ENCODE measurements at places on chromosomes 11 and 22. TPM values are rescaled to one million over a fixed set of nuclear protein-coding genes. Genes with fewer than 3 reads are reported as not detected.

The MS4A1 gene
- 1,215 TPM for total RNA-seq

The CRACR2B gene
- total RNA-seq = 9.7 TPM

The MMP13 gene
- not detected for total RNA-seq

The YPEL1 gene
- total RNA-seq = 17.3 TPM

The CCDC157 gene
- 3.6 TPM for total RNA-seq

DNA sequence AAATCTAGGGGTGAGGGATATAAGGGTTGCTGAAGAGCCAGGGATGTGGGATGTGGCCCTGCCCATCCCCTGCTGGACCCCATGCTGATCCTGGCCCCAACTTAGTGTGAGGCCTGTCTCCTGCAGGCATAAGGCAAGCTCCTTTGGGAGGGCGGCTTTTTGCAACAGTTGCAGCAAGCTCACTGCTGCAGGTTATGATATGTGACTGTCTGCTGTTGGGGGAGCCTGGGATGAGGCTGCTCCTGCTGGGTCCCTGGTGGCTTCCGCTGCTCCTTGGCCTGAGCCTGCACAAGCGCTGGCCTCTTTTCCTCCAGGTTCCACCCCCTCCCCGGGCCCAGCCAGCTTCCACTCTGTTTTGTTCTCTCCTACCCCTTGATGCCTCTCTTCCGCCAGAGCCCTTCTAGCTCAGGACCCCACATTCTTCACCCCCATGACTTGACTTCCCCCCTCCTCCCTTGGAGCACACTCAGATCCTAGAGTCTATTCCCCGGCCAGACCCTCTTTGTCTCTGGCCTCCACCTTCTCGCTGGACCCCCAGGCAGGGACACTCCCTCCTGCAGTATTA lies 35.0 kb upstream of the SYT13 start:
- H3K4me1 ChIP-seq = no peaks in the 10 kb centered on the region
- DNase-seq = no peak
- no peak overlapping the region for H3K27ac ChIP-seq
- H3K4me3 ChIP-seq = no peak overlapping the region
- no peaks in the 10 kb centered on the region for H3K27me3 ChIP-seq
- H3K36me3 ChIP-seq = no peaks in the 10 kb centered on the region

DNA sequence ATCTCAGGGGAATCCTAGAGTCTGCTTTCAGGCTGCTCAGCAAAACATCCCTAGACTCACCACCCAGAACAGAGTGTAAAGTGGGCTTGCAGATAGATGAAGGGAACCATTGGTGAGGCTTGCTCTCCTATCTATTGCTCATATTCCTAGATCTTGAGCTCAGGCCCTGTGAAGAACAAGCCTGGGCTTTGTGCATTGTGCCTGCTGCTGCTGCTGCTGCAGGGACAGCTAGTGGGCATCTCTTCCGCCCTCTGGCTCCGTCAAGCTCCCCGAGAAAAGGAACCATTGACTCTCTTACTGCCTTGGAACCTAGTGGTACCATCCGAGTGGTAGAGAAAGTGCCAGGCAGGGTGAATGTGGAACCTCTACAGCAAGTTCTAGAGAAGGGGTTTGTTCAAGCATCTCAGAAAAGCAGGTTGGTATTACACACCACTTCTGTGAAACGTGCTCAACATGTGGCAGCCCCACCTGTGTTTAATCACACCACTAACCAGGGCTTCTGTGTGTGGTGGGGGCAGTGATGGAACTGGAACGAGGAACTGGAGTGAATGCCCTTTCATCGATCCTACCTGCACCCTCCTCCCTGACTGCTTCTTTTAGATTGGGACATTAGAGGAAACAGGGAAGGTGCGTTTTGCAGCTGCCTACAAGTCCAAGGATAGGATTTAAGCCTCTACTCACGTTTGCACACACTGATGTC lies 4.4 kb downstream of the BACE1-AS start:
- H3K27me3 ChIP-seq = no peaks in the 10 kb centered on the region
- no peaks in the 10 kb centered on the region for H3K36me3 ChIP-seq
- no peak for DNase-seq
- H3K4me3 ChIP-seq = no peak overlapping the region
- H3K27ac ChIP-seq = no peak overlapping the region

DNA sequence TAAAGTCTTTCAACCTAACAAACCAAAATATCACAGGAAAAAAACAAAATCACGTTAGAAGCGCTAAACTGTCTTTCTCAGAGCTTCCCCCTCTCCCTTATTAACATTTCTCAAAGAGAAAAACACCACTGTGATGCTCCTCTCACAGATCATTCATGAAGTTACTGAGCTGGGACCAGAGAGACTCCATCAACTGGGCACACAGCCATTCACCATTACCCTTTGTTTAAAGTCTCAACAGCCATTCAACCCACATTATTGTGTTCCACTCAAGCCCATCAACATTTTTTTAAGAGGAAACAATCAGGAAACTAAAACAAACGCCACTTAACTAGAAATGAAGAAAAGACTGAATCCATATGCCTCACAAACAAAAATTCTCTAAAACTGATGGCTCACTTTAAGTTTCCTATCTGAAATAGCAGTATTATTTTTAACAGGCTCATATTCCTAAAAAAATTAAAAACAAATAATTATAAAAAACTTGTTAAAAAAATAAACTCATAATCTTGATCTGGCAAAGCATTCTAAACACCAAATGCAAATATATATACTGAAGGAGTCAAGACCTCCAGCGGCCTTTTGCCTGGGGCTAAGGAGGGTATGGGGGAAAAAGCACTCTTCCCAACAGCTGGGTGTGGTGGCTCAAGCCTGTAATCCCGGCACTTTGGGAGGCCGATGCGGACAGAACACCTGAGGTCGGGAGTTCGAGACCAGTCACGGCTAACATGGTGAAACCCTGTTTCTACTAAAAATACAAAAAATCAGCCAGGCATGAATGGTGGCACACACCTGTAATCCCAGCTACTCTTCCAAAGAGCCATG lies 14.0 kb downstream of the CELF1 start:
- H3K4me1 ChIP-seq = peaks cover 29% of the 10 kb centered on the region
- H3K27ac ChIP-seq = peak overlapping the region; percentile 36
- DNase-seq = no peak
- H3K36me3 ChIP-seq = no peaks in the 10 kb centered on the region
- no peak overlapping the region for H3K4me3 ChIP-seq

DNA sequence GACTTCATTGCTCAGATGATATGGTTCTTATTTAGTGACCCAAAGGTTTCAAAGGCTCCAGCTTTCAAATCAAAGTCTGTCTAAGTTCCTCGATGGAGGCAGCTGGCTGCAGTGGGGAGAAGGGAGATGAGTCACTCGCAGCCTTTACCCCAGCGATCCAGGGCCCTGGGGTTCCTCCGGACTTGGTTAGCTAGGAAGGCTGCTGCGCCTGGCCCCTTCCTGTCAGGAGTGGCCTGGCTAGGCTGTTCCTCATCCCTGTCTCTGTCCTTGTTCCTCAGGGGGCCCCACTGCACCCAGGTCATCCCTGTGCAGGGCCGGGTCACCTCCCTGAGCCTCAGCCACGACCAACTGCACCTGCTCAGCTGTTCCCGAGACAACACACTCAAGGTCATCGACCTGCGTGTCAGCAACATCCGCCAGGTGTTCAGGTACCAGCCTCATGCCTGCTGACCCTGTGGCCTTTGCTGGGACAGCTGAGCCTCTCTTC lies 13.9 kb downstream of the ATG16L2 start:
- DNase-seq = peak; percentile 33
- H3K27me3 ChIP-seq = no peaks in the 10 kb centered on the region
- peak overlapping the region; percentile 38 for H3K27ac ChIP-seq
- H3K36me3 ChIP-seq = no peaks in the 10 kb centered on the region
- peaks cover 21% of the 10 kb centered on the region for H3K4me1 ChIP-seq
- H3K4me3 ChIP-seq = no peak overlapping the region

DNA sequence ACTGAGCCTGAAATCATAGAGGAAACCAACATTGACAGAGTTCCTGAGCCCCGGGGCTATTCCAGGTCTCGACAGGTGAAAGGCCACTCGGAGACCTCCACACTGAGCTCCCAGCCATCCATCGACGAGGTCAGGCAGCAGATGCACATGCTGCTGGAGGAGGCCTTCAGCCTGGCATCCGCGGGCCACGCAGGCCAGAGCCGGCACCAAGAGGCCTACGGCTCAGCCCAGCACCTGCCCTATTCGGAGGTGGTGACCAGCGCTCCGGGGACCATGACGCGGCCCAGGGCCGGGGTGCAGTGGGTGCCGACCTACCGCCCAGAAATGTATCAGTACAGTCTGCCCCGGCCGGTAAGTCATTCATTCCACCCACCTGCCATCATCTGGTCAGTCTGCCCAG lies 54.9 kb downstream of the C11orf91 start:
- H3K4me1 ChIP-seq = no peaks in the 10 kb centered on the region
- H3K36me3 ChIP-seq = no peaks in the 10 kb centered on the region
- H3K27me3 ChIP-seq = no peaks in the 10 kb centered on the region
- H3K27ac ChIP-seq = no peak overlapping the region
- DNase-seq = no peak

GRCh38 chr11:76747153-76747914 lies 35.8 kb upstream of the TSKU start:
- H3K4me1 ChIP-seq = no peaks in the 10 kb centered on the region
- H3K27me3 ChIP-seq = no peaks in the 10 kb centered on the region

- H3K4me3 ChIP-seq = no peak overlapping the region
- H3K4me1 ChIP-seq = peaks cover 14% of the 10 kb centered on the region
- H3K36me3 ChIP-seq = no peaks in the 10 kb centered on the region
- no peak overlapping the region for H3K27ac ChIP-seq
Measured at GRCh38 chr11:78332872-78333271, 84.7 kb downstream of the GAB2 start.

- DNase-seq = no peak
- peaks cover 46% of the 10 kb centered on the region for H3K4me1 ChIP-seq
- H3K36me3 ChIP-seq = no peaks in the 10 kb centered on the region
- H3K27ac ChIP-seq = no peak overlapping the region
- H3K4me3 ChIP-seq = no peak overlapping the region
Measured at GRCh38 chr11:74001822-74002286, 7.0 kb downstream of the UCP3 start.

DNA sequence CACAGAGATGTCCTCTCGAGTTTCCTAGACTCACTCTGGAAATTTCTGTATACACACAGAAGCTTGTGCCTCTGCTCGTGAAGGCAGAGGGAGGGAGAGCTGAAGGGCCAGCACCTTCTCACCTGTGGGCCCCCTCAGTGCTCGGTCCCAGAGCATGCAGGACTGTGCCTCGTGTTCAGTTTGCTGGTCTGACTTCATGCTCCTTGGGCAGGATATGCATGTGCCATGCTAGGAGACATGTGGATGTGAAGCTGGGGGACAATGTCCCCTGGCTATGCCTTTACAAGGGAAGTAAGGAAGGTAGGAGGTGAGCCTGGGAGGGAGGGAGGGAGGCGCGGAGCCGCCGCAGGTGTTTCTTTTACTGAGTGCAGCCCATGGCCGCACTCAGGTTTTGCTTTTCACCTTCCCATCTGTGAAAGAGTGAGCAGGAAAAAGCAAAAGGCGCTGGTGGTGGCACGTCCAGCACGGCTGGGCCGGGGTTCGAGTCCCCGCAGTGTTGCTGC lies 22.6 kb downstream of the NEAT1 start:
- H3K27me3 ChIP-seq = no peaks in the 10 kb centered on the region
- DNase-seq = no peak
- H3K4me3 ChIP-seq = no peak overlapping the region
- H3K36me3 ChIP-seq = no peaks in the 10 kb centered on the region
- H3K4me1 ChIP-seq = peaks cover 53% of the 10 kb centered on the region

DNA sequence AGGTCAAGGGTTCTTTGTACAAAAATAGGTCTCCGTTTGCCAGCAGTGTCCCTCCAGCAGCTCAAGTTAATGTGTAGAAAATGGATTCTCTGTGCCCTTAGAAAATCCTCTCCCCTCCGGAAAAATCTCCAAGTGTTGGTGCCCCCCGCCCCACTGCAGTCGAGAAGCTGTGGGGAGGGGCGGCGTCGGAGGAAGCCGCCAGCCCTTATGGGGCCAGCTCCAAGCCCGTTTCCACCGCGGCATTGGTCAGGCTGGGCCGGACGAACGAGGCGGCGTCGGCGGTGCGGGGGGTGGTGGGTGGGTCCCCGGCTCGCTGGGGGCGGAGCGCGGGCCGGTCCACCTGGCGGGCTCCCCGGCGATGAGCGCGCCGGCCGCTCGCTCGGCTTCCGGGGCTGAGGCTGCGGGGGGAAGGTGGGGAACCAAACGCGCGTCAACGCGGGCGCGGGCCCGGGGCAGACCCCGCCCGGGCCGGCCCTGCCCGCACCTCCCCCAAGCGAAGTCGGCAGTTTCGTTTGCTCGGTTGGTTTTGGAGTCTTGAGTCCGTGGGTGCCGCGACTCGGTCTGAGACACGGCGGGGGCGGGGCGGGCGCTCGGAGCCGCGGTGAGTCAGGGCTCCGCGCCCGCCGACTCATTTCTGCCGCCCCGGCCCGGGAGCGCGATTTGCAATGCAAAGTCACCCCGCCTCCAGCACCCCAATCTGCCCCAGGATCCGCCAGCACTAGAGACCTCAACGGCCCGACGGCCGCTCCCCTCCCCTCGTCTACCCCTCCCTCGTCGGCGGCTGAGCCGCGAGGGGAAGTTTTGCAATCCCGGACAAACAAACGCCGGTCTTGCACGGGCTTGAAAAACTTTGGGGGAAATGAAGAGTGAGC lies 1.4 kb downstream of the ASCL2 start:
- peak overlapping the region; percentile 8 for H3K27ac ChIP-seq
- H3K4me3 ChIP-seq = peak overlapping the region; percentile 59
- peaks cover 18% of the 10 kb centered on the region for H3K27me3 ChIP-seq

- DNase-seq = no peak
- H3K36me3 ChIP-seq = no peaks in the 10 kb centered on the region
- no peaks in the 10 kb centered on the region for H3K4me1 ChIP-seq
Measured at GRCh38 chr11:22884217-22884616, 23.9 kb upstream of the CCDC179 start.

DNA sequence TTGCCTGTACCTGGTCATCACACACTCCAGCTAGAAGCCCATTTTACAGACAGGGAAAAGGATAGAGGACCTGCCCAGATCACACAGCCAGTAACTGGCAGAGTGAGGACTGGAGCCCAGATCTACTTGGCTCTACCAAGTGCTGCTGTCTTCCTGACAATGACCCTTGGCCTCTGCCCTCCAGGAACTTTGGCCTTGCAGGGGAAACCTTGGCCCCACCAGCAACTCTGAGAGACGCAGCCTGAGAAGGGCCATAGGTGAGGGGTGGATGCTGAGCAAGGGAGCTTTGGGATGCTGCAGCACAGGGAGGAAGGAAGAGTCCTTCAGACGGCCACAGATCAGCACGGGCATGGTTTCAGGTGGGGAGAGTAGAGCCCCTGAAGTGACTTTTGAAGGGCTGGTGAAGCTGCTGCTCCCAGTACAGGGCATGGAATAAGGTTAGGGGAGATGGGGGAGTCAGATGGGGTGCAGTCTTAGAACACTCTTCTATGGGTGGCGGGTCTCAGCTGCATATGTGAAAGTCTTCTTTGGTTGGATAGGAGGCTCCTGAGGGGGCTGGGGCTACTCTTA lies 2.0 kb upstream of the CAPN5 start:
- H3K4me3 ChIP-seq = no peak overlapping the region
- H3K27me3 ChIP-seq = no peaks in the 10 kb centered on the region
- no peak overlapping the region for H3K27ac ChIP-seq
- DNase-seq = no peak

- no peaks in the 10 kb centered on the region for H3K27me3 ChIP-seq
- H3K36me3 ChIP-seq = no peaks in the 10 kb centered on the region
- H3K27ac ChIP-seq = no peak overlapping the region
- no peak overlapping the region for H3K4me3 ChIP-seq
- no peak for DNase-seq
Measured at GRCh38 chr11:121801394-121801748, 314.6 kb downstream of the BLID start.

- no peaks in the 10 kb centered on the region for H3K36me3 ChIP-seq
- H3K27me3 ChIP-seq = no peaks in the 10 kb centered on the region
- H3K4me1 ChIP-seq = peaks cover 41% of the 10 kb centered on the region
- peak; percentile 87 for DNase-seq
- peak within 1 kb of the TSS; percentile 86 for H3K4me3 ChIP-seq
Measured at GRCh38 chr22:26589845-26590736, at the start of gene TPST2. TPST2 (minus strand) TSS chr22:26590132; CDS start chr22:26541630, 48,502 bp downstream.

- H3K4me3 ChIP-seq = no peak overlapping the region
- H3K36me3 ChIP-seq = no peaks in the 10 kb centered on the region
- no peaks in the 10 kb centered on the region for H3K27me3 ChIP-seq
- peaks cover 16% of the 10 kb centered on the region for H3K4me1 ChIP-seq
- H3K27ac ChIP-seq = no peak overlapping the region
Measured at GRCh38 chr11:75279273-75279672, 38.7 kb downstream of the TPBGL start.
